NB4 (cell line): ENCODE measurements at places on chromosomes 4 and X.

DNA sequence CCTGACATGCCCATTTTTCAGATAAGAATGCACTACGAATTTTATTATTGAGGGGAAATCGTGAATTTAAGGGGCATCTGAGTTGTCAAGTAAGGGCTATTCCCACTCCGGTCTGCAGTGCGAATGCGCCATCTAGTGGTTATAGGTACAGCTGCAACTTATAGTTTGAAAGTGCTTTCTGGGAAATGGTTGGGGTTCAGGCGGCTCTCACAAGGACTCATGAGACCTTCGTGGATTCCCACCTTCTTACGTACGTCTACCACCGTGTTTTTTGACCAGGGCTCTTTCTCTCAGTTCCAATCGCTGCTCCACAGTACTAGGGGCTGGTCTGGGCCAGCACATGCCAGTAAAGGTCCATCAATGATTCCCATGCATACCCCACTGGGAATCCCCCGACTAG is 12.3 kb downstream of the MSL3 start:
- DNase-seq: peak; percentile 67

GRCh38 chr4:137015426-137016409 is 516.6 kb downstream of the PCDH18 start:
- DNase-seq: no peak

- no peak for DNase-seq
Observed at GRCh38 chr4:20017070-20017776, 234.5 kb upstream of the SLIT2 start.

- DNase-seq: no peak
Observed at GRCh38 chr4:86926435-86927086, 8.2 kb upstream of the AFF1 start.

GRCh38 chr4:14700083-14700482 is 302.2 kb upstream of the CPEB2 start:
- DNase-seq: no peak

GRCh38 chr4:94375364-94375763 is 32.7 kb upstream of the HPGDS start:
- DNase-seq: no peak

DNA sequence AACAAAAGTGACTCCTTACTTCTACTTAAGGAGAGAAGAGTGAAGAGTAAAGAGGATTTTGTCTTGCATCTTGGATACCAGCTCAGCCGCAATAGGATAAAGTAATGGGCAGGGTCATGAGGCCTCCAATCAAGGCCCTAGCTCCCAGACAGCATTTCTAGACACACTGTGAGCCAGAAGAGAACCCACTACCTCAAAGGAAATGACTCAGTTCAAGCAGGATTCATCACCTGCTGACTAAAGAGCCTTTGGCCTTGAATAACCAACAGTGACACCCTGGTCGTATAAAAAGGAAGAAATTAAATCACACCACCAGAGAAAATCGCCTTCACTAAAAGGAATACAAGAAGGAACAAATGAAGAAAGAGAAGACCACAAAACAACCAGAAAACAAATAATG is 416.1 kb downstream of the PCDH18 start:
- no peak for DNase-seq

DNA sequence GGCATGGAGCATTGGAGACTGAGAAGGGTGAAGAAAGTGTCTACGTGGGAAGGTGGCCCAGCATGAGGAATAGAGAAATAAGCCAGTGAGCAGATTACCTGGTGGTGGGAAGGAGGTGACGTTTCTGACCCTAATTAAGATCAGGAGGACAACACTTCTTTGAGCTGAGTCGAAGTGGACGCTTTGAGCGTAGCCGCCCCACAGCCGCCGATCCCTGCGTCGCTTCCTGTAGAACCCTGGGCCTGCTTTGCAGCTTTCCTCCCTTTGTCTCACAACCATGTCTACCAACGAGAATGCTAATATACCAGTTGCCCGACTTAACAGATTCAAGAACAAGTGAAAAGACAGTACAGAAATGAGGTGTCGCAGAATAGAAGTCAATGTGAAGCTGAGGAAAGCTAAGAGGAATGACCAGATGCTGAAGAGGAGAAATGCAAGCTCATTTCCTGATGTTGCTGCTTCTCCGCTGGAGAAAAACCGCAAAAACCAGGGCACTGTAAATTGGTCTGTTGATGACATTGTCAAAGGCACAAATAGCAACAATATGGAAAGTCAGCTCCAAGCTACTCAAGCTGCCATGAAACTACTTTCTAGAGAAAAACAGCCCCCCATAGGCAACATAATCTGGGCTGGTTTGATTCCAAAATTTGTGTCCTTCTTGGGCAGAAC is 6.4 kb upstream of the ANTXR2 start:
- DNase-seq: peak; percentile 88

- DNase-seq: peak; percentile 54
Observed at GRCh38 chr4:152458801-152459302, 77.0 kb downstream of the FBXW7 start.

GRCh38 chrX:113793563-113793962 is 790.3 kb upstream of the HTR2C start:
- DNase-seq: no peak

DNA sequence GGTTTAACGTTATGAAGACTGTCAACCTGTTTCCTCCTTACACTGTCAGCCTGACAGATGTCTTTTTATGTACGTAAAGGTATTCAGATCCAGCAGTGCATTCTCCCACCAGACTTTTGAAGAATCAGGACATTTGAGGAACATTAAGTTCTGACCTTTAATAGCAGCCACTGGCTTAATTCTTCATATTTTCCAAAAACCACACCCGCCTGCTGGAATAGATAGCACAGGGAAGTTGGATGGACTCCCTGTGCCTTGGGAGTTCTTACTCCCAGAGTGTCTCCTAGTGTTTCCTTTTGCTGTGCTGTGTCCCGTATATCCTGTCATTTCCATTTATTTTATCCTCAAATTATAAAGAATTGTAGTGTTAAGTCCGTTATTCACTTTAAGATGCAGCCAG is 94.5 kb downstream of the AFF1 start:
- DNase-seq: no peak

GRCh38 chr4:15725608-15726007 is 22.7 kb downstream of the BST1 start:
- no peak for DNase-seq

GRCh38 chr4:159145318-159145991 is 42.6 kb downstream of the RAPGEF2 start:
- DNase-seq: no peak

DNA sequence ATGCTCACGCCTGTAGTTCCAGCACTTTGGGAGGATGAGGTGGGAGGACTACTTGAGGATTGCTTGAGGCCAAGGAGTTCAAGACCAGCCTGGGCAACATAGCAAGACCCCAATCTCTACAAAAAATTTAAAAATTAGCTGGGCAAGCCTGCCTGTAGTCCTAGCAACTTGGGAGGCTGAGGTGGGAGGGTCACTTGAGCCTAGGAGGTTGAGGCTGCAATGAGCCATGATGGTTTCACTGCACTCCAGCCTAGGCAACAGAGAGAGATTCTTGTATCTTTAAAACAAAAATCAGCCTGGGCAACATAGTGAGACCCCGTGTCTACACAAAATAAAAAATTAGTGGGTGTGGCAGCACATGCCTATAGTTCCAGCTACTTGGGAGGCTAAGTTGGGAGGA is 1.9 kb downstream of the ZNF41 start:
- no peak for DNase-seq

DNA sequence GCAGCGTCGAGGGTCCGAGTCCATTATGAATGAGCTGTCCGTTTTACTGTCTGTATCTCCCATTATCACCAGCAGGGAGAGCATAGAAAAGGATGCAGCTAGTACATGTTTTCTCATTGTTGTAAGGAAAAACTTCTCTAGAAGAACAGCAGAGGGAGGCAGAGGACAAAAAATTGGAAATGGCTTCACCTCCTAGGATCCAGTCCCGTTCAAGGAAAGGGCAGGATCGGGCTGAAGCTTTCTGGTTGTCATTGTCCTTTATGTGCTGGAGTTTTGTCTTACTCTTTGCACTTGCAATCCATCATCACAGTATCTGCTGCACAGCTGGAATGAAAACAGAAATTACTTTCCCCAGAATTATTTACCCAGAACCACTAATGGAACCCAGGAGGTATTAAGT is 14.7 kb downstream of the NDP start:
- DNase-seq: peak; percentile 80

GRCh38 chrX:16718824-16719333 is 533 bp upstream of the SYAP1 start:
- DNase-seq: no peak

GRCh38 chr4:13344216-13344615 is 139.9 kb downstream of the RAB28 start:
- peak; percentile 17 for DNase-seq

DNA sequence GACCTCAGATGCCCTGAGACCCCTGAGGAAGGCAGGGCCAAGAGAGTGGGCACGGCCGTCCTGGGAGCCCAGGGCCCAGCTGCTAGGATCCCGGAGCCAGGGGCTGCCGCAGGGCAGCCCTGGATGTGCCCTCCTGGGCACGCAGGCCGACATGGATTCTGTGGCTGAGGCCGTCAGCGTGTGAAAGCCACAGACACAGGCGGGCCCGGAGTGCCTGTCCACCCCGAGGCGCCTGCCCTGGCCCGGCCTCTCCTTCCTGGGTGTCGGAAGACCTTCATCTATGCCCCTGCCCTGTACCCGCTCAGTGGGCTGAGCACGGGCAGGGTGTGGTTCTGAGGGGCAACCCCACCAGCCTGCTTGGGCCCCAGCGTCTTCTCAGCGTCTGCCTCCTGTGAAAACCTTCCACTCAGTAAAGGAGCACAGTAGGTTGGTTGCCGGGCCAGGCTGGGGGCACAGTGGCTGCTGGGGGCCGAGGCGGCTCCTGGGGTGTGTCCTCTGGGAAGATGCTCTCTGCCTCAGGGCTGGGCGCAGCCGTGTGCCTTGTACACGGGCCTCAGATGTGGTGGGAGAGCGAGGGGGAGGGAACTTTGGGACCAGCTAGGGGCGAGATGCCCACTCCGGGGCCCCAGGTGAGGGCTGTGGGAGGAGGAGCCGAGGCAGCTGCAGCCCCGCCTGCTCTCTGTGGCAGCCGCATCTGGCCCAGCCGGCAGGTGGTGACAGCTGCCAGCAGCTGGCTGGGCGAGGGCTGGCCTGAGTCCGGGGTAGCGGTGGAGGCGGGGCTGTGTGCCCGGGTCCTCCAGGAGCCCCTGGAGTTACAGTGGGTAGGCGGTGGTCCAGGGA is 20.8 kb downstream of the FGFRL1 start:
- DNase-seq: no peak

- no peak for DNase-seq
Observed at GRCh38 chrX:151828439-151829080, 84.1 kb upstream of the MAGEA4 start.

DNA sequence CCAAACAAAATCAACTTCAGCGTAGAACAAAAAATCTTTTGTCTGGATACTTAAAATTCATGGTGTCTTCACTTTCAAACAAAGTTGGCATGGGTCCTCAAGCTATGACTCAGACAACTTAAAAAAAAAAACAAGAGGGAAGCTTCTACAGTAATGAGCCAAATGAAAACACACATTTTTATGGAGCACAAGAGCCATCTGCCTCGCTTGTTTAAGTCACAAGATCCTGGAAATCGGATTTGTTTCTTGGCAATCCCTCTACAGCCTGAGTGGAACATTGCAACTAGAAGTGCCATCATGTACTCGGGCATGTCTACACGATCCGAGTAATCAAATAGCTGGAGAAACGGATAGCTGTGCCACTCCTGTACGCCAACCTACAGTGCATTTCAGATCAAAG is 22.6 kb downstream of the LAMP2 start:
- no peak for DNase-seq

GRCh38 chr4:163263606-163264005 is 68.8 kb downstream of the NPY1R start:
- no peak for DNase-seq

- no peak for DNase-seq
Observed at GRCh38 chrX:97494756-97495372, 611.2 kb downstream of the RPA4 start.

GRCh38 chr4:122542411-122543236 is 78.2 kb downstream of the IL21 start:
- no peak for DNase-seq

DNA sequence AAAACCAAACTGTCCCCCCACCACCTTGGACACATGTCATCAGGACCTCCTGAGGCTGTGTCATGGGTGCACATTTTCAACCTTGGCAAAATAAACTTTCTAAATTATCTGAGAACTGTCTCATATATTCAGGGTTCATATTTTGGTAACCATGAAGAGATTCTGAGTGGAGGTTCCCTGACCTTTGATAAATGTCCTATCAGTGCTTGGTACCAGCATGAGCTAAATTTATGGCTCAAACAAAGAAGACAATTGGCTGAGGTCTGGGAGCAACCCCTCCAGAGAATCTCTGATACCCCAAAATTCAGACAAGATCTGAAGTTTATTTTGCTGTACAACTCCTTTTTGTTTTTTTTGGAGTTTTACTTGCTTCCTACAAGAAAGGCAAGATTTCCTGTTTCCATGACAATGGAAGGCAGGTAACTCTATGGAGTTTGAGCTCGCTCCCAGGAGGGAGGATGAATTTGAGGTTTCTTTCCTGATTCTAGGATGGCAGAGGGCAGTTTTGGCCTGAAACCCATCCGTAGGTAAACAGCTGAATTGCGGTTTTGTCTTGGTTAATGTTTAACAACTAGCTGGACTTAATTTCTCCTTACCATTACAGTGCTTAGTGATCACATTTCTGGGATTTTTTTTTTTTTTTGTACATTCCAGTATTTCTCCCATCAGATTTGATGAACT is 14.5 kb downstream of the UGT2B15 start:
- DNase-seq: no peak

DNA sequence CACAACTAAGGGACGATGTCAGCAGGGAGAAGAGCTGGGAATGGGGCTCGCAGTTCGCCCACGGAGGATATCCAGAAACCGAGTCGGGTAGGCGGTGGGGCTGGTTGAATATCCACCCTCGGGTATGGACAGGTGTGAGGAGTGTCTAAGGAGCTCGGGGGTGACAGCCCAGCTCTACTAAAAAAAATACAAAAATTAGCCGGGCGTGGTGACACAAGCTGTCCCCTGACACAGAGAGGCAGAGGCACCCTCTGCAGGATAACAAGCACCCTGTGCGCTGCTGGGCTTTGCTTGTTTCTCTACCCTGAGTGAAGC is 12.2 kb upstream of the ASMTL start:
- no peak for DNase-seq
